Mesothelial cell of epicardium (in vitro differentiated cells): ENCODE measurements at places on chromosomes 4 and X.

GRCh38 chr4:139764182-139764581, 98.6 kb downstream of the MGST2 start:
- H3K4me3 ChIP-seq = no peak overlapping the region
- H3K4me1 ChIP-seq = peaks cover 30% of the 10 kb centered on the region
- H3K27ac ChIP-seq = no peak overlapping the region

- peaks cover 42% of the 10 kb centered on the region for H3K4me1 ChIP-seq
- H3K27ac ChIP-seq = peak overlapping the region; percentile 79
- no peaks in the 10 kb centered on the region for H3K36me3 ChIP-seq
- no peak for DNase-seq
- H3K27me3 ChIP-seq = no peaks in the 10 kb centered on the region
- no peak overlapping the region for H3K4me3 ChIP-seq
These were observed 155.7 kb upstream of the MAP3K15 start for GRCh38 chrX:19670854-19671620.

DNA sequence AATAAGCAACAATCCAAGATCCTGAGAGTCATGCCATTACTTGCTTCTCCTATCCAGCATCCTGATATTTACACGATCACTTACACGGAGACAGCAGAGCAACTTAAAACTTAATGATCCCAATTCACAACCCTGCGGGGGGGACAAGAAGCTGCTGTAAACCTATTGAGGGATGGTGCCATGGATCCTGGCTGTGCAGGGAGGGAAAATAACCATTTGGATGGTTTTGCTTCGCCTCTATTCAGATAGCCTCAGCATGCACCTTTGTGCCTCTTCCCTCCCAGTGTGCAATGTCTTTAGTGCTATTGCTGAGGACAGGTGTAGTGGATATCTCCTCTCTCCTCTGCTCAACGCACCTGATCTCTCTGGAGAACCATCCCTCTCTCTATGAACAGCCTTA, 89.7 kb upstream of the PPARGC1A start:
- peaks cover 6% of the 10 kb centered on the region for H3K4me1 ChIP-seq
- H3K36me3 ChIP-seq = no peaks in the 10 kb centered on the region
- H3K27me3 ChIP-seq = peaks cover 10% of the 10 kb centered on the region
- no peak overlapping the region for H3K27ac ChIP-seq
- no peak for DNase-seq

DNA sequence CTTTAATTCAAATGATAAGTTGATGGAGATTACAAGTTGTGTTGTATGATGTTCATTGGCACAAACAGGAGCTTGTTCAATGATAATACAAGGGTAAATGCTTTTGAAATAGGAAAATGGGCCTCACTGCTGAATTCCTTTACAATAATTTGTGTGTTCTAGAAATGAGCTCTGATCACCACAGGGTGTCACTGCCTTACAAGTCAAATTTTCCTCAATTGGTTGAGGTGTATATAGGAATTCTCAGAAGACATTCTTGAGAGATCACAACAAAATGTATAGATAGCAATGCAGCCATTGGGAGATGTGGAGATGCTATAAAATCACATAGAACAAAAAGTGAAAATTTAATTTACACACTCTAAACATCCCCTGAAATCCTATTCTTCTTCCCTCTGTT, 49.6 kb downstream of the KLF8 start:
- no peak overlapping the region for H3K4me3 ChIP-seq
- no peaks in the 10 kb centered on the region for H3K27me3 ChIP-seq
- no peaks in the 10 kb centered on the region for H3K4me1 ChIP-seq
- H3K36me3 ChIP-seq = no peaks in the 10 kb centered on the region
- DNase-seq = no peak

- H3K27ac ChIP-seq = no peak overlapping the region
- DNase-seq = no peak
- H3K4me1 ChIP-seq = no peaks in the 10 kb centered on the region
- no peak overlapping the region for H3K4me3 ChIP-seq
- peaks cover 18% of the 10 kb centered on the region for H3K36me3 ChIP-seq
- H3K27me3 ChIP-seq = no peaks in the 10 kb centered on the region
These were observed 70.8 kb upstream of the PTPN13 start for GRCh38 chr4:86523333-86523732.

GRCh38 chr4:148004228-148004857, 272.5 kb downstream of the ARHGAP10 start:
- H3K4me3 ChIP-seq = no peak overlapping the region
- peaks cover 24% of the 10 kb centered on the region for H3K36me3 ChIP-seq
- no peak overlapping the region for H3K27ac ChIP-seq

- DNase-seq = no peak
- H3K4me1 ChIP-seq = no peaks in the 10 kb centered on the region
- no peak overlapping the region for H3K4me3 ChIP-seq
- no peaks in the 10 kb centered on the region for H3K27me3 ChIP-seq
- no peak overlapping the region for H3K27ac ChIP-seq
These were observed 398.0 kb downstream of the MAGEB5 start for GRCh38 chrX:26613956-26614355.

DNA sequence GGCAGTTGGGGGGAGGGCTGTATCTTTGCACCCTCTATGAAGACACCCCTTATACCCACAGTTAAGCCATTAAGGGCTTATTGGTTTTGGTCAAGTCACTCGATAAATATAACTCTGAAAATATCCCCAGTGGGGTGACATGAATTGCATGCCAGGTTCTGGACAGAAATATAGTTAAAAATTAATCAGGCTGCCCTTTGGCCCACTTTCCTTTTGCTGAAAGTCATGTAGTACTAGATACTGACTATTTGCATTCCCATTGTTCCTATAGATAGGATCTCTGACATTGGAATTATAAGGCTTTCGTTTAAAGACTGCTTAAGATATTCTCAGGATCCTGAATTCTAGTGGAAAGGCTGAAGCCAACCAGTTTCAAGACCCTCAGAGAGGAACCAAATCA, 43.5 kb upstream of the LAMP2 start:
- DNase-seq = no peak
- no peak overlapping the region for H3K4me3 ChIP-seq
- no peaks in the 10 kb centered on the region for H3K36me3 ChIP-seq
- H3K27me3 ChIP-seq = no peaks in the 10 kb centered on the region

GRCh38 chr4:135365065-135365464, 1163.5 kb upstream of the PABPC4L start:
- peaks cover 3% of the 10 kb centered on the region for H3K4me1 ChIP-seq
- no peaks in the 10 kb centered on the region for H3K36me3 ChIP-seq
- no peaks in the 10 kb centered on the region for H3K27me3 ChIP-seq
- DNase-seq = no peak
- no peak overlapping the region for H3K4me3 ChIP-seq

GRCh38 chr4:98994474-98995182, 893 bp upstream of the METAP1 start:
- H3K36me3 ChIP-seq = no peaks in the 10 kb centered on the region
- peaks cover 33% of the 10 kb centered on the region for H3K4me1 ChIP-seq
- H3K27me3 ChIP-seq = no peaks in the 10 kb centered on the region
- DNase-seq = no peak
- peak overlapping the region; percentile 85 for H3K4me3 ChIP-seq

GRCh38 chr4:98253499-98253898, 7.7 kb upstream of the RAP1GDS1 start:
- H3K27ac ChIP-seq = no peak overlapping the region
- H3K36me3 ChIP-seq = no peaks in the 10 kb centered on the region
- DNase-seq = no peak
- no peak overlapping the region for H3K4me3 ChIP-seq

- H3K36me3 ChIP-seq = no peaks in the 10 kb centered on the region
- H3K4me1 ChIP-seq = no peaks in the 10 kb centered on the region
- no peak overlapping the region for H3K4me3 ChIP-seq
- no peak for DNase-seq
These were observed 64.4 kb upstream of the CT45A1 start for GRCh38 chrX:135649029-135649428.

GRCh38 chr4:189870511-189871234, 70.0 kb upstream of the FRG1 start:
- no peak for DNase-seq
- no peak overlapping the region for H3K27ac ChIP-seq
- no peak overlapping the region for H3K4me3 ChIP-seq
- peaks cover 5% of the 10 kb centered on the region for H3K36me3 ChIP-seq
- H3K27me3 ChIP-seq = no peaks in the 10 kb centered on the region

DNA sequence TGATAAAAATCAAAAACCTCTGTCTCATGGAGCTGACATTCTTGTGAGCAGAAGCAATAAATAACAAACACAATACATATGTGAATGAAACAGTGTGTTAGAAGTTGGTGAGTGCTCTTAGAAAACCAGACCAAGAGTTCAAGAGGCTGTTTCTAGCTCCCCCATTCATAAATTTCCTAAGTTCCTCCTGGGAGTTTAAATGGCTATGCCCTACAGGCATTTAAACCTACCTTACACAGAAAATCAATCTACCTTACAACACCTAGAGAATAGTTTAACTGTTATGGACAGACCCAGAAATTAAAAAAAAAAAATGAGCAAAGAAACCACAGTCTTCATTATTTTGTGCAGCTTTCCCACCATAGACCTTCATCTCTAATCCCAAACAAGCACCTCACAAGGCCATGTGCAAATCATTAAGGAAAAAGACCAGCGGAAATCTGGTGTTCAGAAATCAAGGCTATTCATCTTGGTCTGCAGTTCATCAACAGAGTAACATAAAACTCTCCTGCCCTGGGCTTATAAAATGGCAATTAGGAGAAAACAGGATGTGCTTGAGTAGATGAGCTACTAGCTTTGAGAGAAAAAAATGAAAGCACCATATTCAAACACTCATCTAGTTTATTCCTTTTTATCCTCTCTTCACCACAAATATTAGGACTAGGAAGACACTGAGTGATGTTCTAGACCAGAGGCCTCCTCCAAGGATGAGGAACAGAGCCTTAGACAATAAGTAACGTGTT, 147.2 kb downstream of the SHROOM3 start:
- peak overlapping the region; percentile 94 for H3K27ac ChIP-seq
- peaks cover 67% of the 10 kb centered on the region for H3K4me1 ChIP-seq
- no peak overlapping the region for H3K4me3 ChIP-seq
- no peaks in the 10 kb centered on the region for H3K36me3 ChIP-seq
- no peak for DNase-seq

DNA sequence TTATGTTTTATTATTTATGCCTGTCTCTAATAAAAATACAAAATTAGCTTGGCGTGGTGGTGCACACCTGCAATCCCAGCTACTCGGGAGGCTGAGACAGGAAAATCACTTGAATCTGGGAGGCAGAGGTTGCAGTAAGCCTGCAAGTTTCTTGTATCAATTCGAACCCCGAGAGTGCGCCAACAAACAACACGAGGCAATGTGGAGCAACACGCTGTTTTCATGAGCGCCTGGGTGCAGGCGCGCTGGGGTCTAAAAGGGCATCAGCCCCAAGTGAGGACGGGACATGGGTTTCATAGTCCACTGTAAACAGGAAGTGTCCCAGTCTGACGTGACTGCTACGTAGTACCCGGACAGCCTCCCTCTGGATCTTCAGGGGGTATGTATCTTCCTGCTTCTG, 1634.6 kb upstream of the AGA start:
- no peaks in the 10 kb centered on the region for H3K4me1 ChIP-seq
- no peaks in the 10 kb centered on the region for H3K27me3 ChIP-seq
- H3K36me3 ChIP-seq = no peaks in the 10 kb centered on the region
- no peak for DNase-seq

DNA sequence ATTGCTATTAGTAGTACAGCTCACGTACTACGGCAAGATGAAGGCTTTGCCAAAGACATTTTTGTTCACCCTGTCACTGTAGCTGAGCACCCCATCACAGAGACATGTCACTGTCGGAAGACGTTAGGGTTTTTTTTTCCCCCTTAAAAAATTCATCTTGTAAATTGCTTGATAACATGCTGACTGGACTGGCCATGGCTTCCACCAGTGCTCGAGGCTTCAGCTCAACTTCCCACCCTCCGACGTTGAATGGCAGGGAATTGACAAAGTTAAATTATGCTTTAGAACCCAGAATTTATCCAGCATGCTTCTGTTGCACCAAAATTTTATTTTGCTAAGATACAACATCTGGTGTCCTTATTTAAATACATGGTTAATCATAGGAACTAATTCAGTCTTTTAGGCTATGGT, 707 bp upstream of the OTUD4 start:
- H3K4me1 ChIP-seq = peaks cover 29% of the 10 kb centered on the region
- no peaks in the 10 kb centered on the region for H3K27me3 ChIP-seq
- peak overlapping the region; percentile 79 for H3K4me3 ChIP-seq
- no peak for DNase-seq
- H3K27ac ChIP-seq = peak overlapping the region; percentile 98

GRCh38 chr4:185232370-185232769, 23.0 kb downstream of the SNX25 start:
- H3K27me3 ChIP-seq = no peaks in the 10 kb centered on the region
- H3K4me3 ChIP-seq = no peak overlapping the region
- H3K4me1 ChIP-seq = peaks cover 27% of the 10 kb centered on the region
- H3K36me3 ChIP-seq = no peaks in the 10 kb centered on the region
- H3K27ac ChIP-seq = no peak overlapping the region

DNA sequence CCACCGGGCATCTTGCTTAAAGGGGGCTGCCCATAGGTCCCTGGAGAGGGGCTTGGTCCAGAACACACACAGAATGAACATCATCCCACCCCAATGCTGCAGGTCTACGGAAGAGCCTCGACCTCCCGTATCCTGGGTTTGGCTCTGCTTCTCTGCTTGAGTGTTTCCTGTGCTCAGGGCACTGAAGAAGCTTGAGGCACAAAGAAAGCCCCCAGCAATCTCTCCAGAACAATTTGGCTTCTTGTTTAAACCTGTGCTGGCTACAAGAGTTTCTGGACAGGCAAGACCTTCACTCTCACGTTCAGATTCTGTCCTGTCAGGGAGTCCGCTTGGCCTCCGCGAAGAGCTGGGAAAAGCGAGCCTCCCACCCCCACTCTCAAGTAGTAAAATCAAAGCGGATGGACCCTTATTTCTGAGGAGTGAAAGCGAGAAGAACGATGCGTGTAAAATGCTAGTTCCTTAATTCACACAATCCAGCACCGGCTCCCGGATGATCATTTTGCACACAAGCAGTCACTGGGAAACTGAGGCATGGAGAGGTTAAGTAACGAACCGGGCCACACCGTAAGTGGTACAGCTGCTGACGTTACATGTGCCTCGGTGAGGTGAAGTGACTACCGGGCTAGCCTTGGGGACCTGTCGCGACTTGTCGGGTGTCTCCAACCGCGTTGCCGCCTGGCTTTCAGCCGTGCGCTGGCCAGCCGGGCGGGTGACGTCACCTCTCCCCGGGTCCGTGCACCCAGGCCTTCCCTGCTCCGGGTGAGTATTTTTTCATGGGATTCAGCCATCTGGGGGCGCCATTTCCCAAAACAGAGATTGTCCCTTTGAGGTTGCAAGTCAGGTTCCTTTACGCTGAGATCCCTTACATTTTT, 3.1 kb upstream of the SFRP2 start:
- DNase-seq = peak; percentile 34
- peaks cover 46% of the 10 kb centered on the region for H3K4me1 ChIP-seq
- H3K27ac ChIP-seq = no peak overlapping the region
- peaks cover 98% of the 10 kb centered on the region for H3K27me3 ChIP-seq
- peak overlapping the region; percentile 64 for H3K4me3 ChIP-seq

DNA sequence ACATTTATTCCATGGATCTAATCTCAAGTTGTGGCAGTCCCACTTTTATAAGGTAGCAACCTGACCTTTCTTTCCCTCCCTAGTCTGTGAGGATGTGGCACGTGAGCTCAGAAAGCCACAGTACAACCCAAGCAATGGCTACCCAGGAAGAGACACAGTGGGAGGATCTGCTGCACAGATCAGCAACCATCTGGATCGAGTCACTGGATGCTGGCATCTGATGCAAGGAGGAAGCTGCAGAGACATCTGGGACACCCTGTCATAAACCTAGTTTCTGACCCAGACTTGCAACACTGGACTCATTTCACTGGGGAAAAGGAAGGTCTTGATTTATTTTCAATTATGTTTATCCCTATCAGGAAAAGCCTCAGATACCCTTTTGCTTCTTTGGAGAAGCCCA, 327.1 kb downstream of the PAPSS1 start:
- H3K27ac ChIP-seq = peak overlapping the region; percentile 55
- no peak for DNase-seq
- peaks cover 10% of the 10 kb centered on the region for H3K4me1 ChIP-seq
- no peaks in the 10 kb centered on the region for H3K36me3 ChIP-seq
- H3K27me3 ChIP-seq = no peaks in the 10 kb centered on the region
